ENCODE measurements at places on chromosomes 3 and 15.

- DNase-seq = no peak
These were observed 91.7 kb upstream of the GOLGA6L4 start for GRCh38 chr15:84143753-84144314.

GRCh38 chr3:128084675-128085021 is 32.4 kb downstream of the SEC61A1 start:
- no peak for DNase-seq

- DNase-seq = no peak
These were observed 5.6 kb downstream of the GSK3B start for GRCh38 chr3:120088622-120089021.

GRCh38 chr3:177196456-177197040 is 734 bp downstream of the TBL1XR1 start:
- DNase-seq = peak; percentile 65

DNA sequence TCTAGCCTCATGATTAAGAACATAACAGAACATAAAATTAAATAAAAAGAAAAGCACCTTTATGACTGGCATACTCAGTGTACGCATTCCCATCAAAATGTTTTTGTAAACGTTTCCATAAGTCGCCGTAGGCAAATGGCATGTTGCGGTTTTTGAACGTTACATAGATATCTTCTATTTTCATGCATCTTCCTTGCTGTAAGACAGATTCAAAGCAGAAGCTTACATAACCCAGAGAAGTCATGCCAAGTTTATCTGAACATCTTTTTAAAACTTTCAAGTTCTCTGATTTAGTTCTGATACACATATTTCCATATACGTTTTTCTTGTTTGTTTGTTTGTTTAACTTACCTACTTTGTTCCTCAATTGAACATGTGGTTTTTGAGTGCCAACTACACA is 388.6 kb downstream of the GABRG3 start:
- DNase-seq = no peak

GRCh38 chr3:5226783-5227182 is 39.3 kb downstream of the EDEM1 start:
- no peak for DNase-seq

DNA sequence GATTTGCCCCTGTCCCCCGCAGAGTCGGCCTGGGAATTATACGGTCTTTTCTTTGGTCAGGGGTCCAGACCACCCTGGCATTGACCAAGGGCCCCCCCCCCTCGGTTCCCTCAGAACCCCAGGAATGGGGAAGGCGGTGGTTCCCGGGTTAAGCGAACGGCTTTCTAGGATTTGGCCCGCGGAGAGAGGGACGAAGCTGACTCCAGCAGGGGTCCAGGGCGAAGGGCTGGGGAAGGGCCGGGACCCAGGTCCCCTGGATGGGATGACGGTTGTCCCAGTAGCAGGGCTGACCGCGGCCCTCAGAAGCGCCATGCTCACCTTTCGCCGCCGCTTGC is 274 bp downstream of the RRP9 start:
- no peak for DNase-seq

- DNase-seq = no peak
These were observed 5.8 kb downstream of the NLGN1 start for GRCh38 chr3:173403376-173403775.

- DNase-seq = no peak
These were observed 48.8 kb downstream of the EXOG start for GRCh38 chr3:38544926-38545325.

GRCh38 chr3:179015551-179016020 is 56.0 kb downstream of the ZMAT3 start:
- DNase-seq = peak; percentile 76

DNA sequence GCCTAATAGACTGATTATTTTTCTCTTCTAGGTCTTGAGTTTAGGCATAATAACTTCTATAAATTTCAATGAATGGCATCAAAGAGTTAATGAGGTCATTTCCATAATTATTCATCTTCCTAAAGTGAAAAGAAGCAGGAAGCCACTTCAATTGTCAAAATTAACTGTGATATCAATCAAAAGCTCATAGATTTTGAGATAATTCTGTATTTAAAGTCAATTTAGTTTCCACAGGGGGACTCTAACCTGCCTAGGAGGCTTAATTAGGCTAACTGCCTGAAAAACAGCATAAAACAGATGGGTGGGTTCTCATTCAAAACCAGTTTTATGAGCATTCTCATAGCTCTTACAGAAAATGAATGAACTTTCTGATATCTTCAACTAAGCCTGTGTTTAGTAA is 177.8 kb downstream of the OTOL1 start:
- no peak for DNase-seq

DNA sequence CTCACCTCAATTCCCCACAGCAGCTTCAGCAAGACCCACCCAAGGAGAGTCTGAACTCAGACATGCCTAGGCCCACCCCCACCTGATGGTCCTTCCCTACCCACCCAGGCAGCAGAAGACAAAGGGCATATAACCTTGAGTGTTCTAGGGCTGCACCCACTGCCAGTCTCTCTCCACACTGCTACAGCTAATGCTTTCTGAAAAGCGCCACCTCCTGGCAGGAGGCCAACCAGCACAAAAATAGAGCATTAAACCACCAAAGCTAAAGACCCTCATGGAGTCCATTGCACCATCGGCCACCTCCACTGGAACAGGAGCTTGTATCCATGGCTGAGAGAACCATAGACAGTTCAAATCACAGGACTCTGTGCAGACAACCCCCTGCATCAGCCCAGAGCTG is 11.3 kb upstream of the RPL39L start:
- peak; percentile 72 for DNase-seq
